ENCODE measurements at places on chromosomes 3 and 15. TPM values are rescaled to one million over a fixed set of nuclear protein-coding genes. Genes with fewer than 3 reads are reported as not detected.

TSPAN3 gene
- total RNA-seq: 312 TPM

DPPA2 gene
- not detected for total RNA-seq

DNA sequence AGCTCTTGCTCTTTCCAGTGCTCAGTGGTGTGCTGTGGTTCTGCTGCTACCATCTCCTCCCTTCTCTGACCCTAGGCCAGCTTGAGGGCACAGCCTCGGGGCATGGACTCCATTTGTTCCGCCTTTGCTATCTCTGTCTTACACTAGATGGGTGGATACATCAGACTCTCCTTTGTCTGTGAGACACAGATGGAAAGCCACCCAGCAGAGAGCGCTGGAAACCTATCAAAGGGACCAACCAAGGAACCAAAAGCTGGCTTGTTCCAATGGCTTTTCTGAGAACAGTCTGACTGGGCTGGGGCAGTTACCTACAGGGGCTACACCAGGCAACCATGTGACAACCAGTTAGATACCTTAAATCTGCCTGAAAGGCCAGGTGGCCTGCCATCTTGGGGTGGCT lies 63.8 kb downstream of the NPTN start:
- no peak for DNase-seq

- DNase-seq: no peak
Observed at GRCh38 chr15:70478251-70478990, 284.9 kb downstream of the UACA start.

HHLA2 gene
- not detected for total RNA-seq

ANKUB1 gene
- not detected for total RNA-seq

SLC51A gene
- total RNA-seq: not detected

SAMD7 gene
- total RNA-seq: not detected

GRCh38 chr3:190169877-190170276 lies 49.2 kb upstream of the P3H2 start:
- no peak for DNase-seq

All from M059J (cell line).